Activated T-helper 1 cell treated with Interleukin-2 at 50 U/mL for 16 hours (primary cell): ENCODE measurements at places on chromosomes 4 and X.

DNA sequence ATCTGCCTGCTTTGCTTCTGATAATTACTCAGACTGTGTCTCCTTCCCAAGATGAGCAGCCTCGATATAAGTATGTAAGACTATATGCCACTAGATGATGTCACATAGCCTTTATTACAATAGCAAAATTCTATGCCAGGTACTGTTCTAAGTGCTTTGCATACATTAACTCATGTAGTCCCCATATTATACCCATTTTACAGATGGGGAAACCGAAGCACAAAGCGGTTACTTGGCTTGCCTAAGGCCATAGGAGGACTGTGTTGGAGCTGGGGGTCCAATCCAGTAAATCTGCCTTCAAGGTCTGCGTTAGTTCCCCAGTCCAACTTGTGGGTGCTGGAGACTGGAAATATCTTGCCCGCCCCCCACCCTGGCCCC lies 826 bp upstream of the SCML1 start:
- no peak for DNase-seq

- DNase-seq, result no peak
Measured at GRCh38 chr4:164771088-164771487, 17.2 kb downstream of the SMIM31 start.

GRCh38 chr4:129604632-129605255 lies 508.8 kb downstream of the C4orf33 start:
- DNase-seq, result no peak

GRCh38 chr4:27013012-27013411 lies 152.4 kb downstream of the STIM2 start:
- no peak for DNase-seq

DNA sequence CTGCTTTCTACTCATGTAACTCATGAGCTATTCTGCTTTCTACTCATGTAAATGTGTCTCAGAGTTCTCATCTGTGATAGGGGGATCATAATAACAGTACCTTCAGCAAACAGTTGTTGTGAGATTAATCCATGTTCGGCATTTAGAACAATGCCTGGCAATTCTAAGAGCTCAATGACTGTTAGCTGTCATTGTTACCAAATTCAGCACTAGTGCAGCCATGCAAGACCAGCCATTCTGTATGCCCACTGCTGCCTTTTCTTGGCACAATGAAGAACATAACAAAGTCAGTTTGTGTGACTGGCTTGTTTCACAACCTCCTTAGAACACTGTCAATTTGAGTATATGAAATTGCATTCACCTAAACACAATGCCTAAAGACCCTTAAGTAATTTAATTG lies 163.2 kb downstream of the ANK2 start:
- DNase-seq, result no peak

GRCh38 chrX:65578346-65578745 lies 43.8 kb upstream of the LAS1L start:
- no peak for DNase-seq
